ENCODE measurements at places on chromosomes 16 and 17.

- peak; percentile 75 for DNase-seq
Observed at GRCh38 chr17:38428643-38429371, 543 bp downstream of the ARHGAP23 start.

DNA sequence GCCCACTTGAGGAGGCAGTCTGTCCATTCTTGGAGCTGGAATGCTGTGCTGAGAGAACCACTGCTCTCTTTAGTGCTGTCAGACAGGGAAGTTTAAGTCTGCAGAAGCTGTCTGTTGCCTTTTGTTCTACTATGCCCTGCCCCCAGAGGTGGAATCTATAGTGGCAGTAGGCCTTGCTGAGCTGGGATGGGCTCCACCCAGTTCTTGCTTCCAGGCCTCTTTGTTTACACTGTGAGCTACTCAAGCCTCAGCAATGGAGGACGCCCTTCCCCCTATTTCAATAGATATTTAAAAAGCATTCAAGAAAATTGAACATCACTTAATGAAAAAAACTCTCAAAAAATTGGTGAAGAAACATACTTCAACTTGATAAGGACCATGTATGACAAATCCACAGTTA, 313.5 kb downstream of the PHKB start:
- no peak for DNase-seq

GRCh38 chr16:29011112-29011511, 26.3 kb downstream of the LAT start:
- no peak for DNase-seq

DNA sequence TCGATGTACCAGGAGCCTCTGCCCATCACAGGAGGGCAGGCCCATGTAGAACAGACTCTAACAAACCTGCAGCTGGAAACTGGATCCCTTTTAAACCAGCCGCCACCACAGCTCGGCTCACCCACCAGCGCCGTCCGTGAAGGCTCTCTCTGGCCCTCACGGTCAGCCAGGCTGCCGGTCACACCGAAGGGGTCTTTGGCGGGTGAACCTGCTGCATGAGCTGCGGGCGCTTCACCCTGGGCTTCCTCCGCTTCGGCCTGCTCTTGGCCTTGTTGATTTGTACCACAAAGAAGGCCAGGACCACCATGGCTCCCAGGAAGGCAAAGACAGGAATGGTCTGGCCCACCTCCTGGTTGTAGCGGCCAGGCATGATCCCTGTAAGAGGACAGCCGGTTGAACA, 11.7 kb upstream of the SLC38A8 start:
- DNase-seq = no peak

DNA sequence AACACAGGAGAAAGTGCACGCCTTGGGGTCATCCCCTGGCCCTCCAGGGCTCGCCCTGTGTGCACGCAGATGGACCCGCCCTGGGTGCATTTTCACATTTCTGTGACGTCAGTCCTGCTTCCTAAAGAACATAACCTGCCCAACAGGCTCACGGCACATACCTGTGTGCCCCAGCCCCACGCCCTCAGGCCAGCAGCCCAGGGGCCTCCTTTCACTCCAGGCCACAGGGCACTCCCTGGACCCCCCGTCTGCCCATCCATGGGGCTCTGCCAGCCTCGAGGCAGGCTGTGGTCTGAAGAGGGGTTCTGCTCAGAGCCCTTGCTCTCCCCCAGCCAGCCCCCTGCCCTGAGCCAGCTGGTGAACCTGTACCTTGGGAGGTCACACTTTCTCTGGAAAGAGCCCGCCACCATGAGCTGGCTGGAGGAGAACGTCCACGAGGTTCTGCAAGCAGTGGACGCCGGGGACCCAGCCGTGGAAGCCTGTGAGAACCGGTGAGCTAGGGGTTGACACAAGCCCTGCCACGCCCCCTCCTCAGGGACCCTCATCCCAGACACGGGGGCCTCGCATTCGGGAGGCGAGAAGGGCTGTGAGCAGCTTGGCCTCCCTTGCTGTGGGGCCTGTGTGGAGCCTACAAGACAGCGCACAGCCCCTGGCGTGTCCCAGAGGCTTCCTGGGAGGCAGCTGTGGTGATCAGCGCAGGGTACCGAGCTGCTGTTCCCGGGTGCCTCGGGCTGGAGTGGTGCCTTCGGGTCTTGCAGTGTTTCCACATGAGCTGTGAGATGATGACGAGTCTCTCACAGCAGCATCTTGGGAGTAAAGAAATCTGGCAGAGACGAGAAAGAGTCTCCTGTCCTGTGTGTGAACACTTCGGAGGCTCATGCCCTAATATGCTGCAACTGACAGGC, 13.8 kb upstream of the MC1R start:
- DNase-seq = no peak

GRCh38 chr17:69141431-69142174, at the start of gene ABCA6:
TSS of gene ABCA6 (minus strand) at chr17:69141895. CDS start at chr17:69140703, 1,192 bp downstream.
- peak; percentile 37 for DNase-seq

DNA sequence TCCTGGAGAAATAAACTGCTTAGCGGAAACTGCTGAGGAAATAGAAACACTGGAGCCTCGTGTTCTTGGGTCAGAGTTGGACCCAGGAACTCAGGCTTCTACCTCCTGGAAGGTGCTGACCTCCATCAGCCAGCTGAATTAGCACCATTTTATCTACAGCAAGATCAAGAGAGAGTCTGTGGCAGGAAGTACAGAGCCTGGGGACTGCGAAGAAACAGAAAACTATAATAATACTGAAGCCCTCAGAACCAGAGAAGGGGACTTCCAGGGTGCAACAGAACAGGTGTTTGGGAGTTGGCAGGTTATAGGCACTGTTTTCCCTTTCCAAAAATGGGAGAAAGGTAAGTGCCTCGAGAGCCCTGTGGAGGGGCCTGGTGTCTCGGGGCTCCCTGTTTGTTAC, 379.7 kb downstream of the CA10 start:
- no peak for DNase-seq

GRCh38 chr17:78939615-78940014, 14.4 kb upstream of the TIMP2 start:
- DNase-seq = no peak

GRCh38 chr17:41739661-41740352, 5.4 kb upstream of the HAP1 start:
- DNase-seq = no peak

- DNase-seq = no peak
Observed at GRCh38 chr17:20083156-20083859, 74.1 kb downstream of the SPECC1 start.

GRCh38 chr16:4692460-4693295, 684 bp upstream of the NUDT16L1 start:
- DNase-seq = no peak

- no peak for DNase-seq
Observed at GRCh38 chr17:77462090-77462489, 321.3 kb downstream of the SEC14L1 start.

- no peak for DNase-seq
Observed at GRCh38 chr17:16371742-16372141, 9.1 kb upstream of the UBB start.

DNA sequence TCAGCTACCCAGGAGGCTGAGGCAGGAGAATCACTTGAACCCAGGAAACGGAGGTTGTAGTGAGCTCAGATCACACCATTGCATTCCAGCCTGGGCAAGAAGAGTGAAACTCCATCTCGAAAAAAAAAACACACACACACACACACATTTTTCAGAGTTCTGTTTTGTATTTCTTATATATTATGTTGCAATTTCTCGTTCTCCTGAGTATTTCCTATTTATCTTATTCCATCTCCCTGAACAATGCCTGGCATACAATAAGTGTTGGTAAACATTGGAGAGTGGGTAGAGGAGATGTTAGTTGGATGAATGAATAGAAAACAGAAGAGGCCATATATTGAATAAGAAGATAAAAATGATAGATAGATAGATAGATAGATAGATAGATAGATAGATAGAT, 167.8 kb upstream of the CDH5 start:
- DNase-seq = no peak

DNA sequence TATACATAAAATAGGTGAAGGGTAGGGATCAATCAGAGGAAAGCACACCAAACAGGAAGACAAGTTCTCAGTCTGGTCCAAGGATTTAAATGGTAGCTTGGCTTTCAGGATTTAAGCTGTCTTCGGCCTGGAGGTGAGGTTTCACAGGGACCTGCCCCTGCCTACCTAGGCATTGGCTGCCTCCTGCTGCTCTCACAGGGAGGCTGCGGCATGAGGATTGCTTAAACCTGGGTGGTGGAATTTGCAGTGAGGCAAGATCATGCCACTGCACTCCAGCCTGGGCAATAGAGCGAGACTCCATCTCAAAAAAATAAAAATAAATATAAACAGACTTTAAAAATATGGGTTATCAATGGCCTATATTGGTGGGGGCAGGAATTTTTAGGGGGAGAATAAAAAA, 114.5 kb downstream of the GAS7 start:
- DNase-seq = no peak

DNA sequence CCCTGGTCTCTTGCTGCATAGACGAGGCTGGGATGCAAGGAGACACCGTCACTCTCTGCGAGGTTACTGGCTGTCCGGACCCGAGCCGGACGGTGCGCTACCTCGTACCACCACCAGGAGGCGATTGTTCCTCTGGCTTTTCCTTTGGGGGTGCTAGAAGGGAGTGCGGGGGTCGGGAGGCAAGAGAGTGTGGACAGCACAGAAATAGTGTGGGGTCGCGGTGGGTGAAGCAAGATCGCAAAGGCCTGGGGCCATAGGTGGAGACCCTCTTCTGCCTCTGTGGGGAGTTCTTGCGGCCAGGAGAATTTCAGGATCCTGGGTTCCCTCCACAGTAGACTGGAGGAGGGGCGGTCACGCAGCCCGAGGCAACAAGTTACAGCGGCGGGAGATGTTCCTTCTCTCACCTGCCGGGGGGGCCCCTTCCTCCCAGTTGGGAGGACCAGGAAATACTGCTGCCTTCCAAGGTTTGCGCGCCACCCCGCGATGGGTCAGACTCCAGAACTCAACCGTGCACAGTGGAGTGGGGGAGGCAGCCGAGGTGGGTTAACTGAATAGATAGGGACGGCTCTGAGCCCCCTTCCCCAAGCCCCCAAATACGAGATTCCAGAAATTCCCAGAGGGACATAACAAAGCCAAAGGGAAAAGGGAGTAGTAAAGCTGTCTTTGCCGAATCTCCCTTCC, 6.9 kb downstream of the PHOSPHO1 start:
- DNase-seq = peak; percentile 20

GRCh38 chr17:74305865-74306654, 20.0 kb upstream of the KIF19 start:
- DNase-seq = peak; percentile 56

DNA sequence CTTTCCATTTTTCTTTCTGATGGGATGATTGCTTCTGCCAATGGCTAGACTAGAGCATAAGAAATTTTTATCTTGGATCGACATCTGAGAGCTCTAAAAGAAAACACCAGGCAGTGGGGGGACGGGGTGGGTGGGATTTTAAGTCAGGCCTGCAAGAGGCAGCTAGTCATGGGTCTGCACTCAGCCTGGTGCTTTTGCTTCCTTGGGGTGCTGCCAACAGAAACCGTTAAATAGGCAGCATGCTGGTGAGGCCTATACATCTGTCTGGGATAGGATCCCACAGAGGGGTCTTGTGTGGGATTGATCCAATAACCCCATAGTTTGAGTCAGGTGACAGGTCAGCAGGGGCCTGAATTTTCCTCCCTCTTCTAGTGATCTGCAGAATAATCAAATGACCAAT, 26.9 kb downstream of the ZNRF1 start:
- no peak for DNase-seq

- DNase-seq = no peak
Observed at GRCh38 chr17:17930674-17931073, 41.5 kb downstream of the TOM1L2 start.

DNA sequence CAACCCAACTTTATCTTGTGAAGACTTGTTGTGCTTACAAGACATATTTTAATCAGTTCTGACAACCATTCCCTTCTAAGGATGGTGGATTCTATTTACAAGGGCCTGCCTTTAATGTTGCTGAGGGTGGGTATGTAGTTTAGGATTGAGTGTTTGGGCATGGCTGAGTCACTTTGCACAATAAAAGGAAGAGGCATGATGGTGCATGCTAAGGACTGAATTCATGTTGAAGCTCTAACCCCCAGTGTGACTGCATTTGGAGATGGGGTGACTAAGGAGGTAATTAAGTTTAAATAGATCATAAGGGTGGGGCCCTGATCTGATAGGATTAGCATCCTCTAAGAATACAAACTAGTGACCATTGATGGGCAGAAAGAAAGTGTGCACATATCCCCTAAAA, 196.1 kb upstream of the HS3ST3A1 start:
- DNase-seq = no peak

- DNase-seq = no peak
Observed at GRCh38 chr17:82640036-82640435, 8.2 kb downstream of the WDR45B start.

- no peak for DNase-seq
Observed at GRCh38 chr17:39116224-39116623, 35.2 kb downstream of the PLXDC1 start.

GRCh38 chr17:47717261-47717697, 15.8 kb upstream of the TBX21 start:
- DNase-seq = no peak

GRCh38 chr17:27846042-27846655, 45.8 kb upstream of the NOS2 start:
- DNase-seq = no peak

- no peak for DNase-seq
Observed at GRCh38 chr17:27596096-27596495, 34.9 kb upstream of the LGALS9 start.

DNA sequence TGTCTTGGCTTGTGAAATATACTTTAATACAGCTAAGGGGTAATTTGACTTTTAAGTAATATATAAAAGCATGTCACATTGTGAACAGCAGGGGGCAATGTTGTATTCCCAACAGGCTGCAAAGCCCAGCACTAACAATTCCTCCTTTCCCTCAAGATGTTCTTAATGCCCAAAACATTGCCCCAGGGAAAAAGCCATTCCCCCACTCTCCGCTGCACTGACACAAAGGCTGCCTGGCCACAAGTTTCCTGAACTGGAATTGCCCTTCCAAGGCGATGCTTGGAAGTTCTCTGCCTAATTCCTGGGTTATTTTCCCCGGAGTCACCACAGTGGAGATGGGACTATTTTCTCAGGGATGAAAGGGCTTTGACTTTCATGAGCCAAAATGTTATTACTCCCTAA, 27.2 kb downstream of the CLEC16A start:
- peak; percentile 76 for DNase-seq

Data from midbrain (tissue), 1 donor.